Amniotic stem cell (primary cell): ENCODE measurements at places on chromosomes 1 and 21.

GRCh38 chr1:178126741-178127185 is 32.9 kb downstream of the RASAL2 start:
- peak; percentile 65 for DNase-seq

- DNase-seq, result no peak
Observed at GRCh38 chr1:29786791-29787732, 550.7 kb downstream of the PTPRU start.

DNA sequence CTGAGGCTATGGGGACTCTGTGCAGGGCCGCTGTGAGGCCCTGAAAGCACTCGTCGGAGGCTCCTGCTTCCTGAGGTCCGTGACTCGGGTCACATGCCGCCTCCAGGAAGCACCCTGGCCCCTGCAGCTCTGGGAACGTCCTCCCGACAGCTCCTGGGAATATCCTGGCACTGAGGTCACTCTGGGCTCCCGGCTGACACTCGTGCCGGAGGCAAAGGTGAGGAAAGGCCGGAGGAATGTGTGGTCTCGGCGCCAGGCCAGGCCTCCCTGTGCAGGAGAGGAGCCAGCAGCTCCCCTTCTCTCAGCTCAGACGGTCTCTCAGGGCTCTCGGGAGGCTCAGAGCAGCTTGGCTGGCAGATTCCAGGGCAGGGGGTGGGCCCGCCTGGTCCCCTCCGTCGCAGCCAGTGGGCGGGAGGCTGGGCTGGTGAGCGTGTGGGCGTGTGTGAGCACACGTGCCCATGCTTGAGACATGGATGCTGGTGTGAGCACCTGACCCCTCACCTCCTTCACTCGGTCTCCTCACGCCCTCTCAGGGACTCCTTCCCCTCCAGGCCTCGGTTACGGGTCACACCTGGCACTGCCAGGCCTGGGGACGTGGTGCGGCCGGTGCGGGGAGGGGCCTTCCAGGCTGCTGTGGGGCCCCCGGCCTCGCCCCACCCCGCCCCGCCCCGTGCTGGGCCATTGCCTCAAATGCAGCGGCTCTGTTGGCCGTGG is 5.5 kb upstream of the RNF223 start:
- DNase-seq, result peak; percentile 41

GRCh38 chr1:235441159-235441685 is 63.0 kb downstream of the B3GALNT2 start:
- DNase-seq, result no peak

- no peak for DNase-seq
Observed at GRCh38 chr1:38020396-38020795, 7.9 kb downstream of the UTP11 start.

GRCh38 chr1:231844986-231845502 is 218.5 kb downstream of the DISC1 start:
- DNase-seq, result no peak

- DNase-seq, result no peak
Observed at GRCh38 chr1:45038661-45039364, 26.8 kb downstream of the UROD start.

DNA sequence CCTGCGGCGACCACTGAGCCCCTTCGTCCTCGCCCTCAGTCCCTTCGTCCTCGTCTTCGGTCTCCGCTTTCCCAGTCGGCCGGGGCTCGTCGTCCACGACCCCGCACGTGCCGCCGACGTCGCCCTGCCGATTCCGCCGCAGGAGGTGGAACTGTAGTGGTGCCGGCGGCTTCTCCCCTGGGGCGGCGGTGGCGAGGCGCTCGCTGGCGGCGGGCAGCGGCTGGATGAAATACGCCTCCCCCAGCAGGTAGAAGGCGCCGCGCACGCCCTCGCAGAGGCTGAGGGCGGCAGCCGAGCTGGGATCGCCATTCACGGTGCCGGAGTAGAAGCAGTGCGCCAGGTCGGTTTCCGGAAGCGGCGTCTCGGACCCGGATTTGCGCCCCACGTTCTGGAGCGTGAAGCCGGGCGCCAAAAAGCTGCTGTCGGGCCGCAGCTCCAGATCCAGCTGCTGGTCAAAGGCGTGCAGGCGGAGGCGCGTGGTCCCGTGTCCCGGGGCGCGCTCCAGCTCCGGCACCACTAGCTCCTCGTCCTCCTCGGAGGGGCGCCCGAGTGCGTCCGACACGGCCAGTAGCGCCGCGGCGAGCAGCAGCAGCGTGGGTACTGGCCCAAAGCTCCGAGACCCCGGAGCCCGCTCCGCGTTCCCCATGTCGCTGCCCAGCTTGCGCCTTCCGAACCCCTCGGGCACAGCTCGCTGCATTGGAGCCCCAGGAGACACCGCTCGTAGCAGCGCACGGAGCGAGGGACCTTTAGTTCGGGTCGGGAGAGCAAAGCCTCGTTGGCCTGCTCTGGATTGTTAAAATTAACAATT is 747 bp downstream of the ADAMTS1 start:
- DNase-seq, result no peak

DNA sequence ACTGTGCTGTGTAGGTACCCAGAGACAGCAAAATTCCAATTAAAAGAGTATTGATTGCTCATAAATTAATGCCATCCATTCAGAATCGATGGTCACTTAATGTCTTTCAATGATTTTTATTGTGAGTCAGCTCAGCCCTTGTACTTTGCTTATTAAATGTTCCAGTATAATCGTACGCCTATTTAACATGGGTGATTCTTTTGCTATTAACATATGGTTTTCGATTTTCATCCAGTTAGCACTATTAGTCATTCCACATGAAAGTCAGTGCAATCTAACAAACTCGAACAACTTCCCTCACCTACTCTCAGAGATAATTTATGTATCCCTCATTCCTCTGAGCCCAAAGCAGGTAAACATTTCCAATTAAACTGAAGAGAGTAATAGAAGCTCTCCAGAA is 109.6 kb upstream of the APP start:
- DNase-seq, result no peak

GRCh38 chr1:107981277-107981676 is 16.3 kb upstream of the VAV3 start:
- no peak for DNase-seq

DNA sequence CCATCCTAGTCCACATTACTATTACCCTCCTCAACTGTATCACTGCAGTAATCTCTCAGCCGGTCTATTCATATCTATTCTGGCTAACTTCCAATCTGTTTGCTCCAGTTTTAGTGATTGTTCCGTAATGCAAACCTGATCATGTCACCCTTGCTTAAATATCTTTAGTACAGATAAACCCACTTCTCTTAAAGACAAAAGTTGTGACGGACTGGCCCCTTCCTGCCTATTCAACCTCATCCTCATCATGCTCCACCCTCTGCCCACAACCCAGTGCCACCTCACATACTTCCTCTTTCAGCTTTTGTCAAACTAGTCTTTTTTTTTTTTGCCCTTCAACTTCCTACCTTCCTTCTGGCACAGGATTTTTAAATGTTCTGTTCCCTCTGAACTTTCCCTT is 2.8 kb upstream of the C1orf162 start:
- no peak for DNase-seq

DNA sequence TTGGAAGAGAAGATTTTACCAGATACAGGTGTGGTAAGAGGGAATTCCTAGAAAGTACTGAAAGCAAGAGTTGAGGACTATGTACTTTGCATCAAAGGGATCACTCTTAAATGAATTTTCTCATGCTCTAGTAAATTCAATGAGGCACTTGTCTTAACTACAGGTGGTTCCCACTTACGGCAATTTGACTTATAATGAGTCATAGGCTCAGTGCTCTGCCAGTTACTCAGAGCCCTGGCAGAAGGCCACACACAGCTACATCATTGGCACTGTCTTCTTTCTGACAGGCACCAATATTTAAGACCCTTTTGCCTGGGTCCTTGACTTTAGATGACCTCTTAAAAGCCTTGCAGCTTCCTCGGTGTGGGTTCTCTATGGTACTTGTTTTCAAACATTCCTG is 15.9 kb upstream of the ADAMTS5 start:
- no peak for DNase-seq

GRCh38 chr1:214632091-214632490 is 29.1 kb downstream of the CENPF start:
- DNase-seq, result no peak

- no peak for DNase-seq
Observed at GRCh38 chr1:32891241-32891570, 4.9 kb downstream of the HPCA start.

DNA sequence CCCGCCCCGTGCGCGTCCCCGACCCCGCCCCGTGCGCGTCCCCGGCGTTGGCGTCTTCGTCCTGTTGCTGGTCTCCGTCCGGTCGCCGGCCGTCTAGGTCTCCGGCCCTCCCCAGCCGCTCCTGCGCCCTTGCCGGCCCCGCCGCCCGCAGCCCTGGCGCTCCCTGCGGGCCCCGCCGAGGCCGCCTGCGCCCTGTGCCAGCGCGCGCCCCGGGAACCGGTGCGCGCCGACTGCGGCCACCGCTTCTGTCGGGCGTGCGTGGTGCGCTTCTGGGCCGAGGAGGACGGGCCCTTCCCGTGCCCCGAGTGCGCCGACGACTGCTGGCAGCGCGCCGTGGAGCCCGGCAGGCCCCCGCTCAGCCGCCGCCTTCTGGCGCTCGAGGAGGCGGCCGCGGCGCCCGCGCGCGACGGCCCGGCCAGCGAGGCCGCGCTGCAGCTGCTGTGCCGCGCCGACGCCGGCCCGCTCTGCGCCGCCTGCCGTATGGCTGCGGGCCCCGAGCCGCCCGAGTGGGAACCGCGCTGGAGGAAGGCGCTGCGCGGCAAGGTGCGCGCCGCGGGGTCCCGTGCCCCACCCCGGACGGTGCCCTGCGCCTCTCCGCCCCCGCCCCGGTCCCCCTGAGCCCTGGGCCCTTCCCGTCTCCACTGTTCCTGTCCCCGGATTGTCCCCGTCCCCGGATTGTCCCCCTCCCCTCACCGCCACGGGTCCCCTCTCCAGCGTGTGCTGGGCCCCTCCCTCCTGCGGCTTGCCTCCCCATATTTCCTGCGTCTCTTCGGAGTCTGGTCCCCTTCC is at the start of gene RNF187:
RNF187 (plus strand) TSS at position 47 of the 789 bp plus-strand sequence.
- no peak for DNase-seq

DNA sequence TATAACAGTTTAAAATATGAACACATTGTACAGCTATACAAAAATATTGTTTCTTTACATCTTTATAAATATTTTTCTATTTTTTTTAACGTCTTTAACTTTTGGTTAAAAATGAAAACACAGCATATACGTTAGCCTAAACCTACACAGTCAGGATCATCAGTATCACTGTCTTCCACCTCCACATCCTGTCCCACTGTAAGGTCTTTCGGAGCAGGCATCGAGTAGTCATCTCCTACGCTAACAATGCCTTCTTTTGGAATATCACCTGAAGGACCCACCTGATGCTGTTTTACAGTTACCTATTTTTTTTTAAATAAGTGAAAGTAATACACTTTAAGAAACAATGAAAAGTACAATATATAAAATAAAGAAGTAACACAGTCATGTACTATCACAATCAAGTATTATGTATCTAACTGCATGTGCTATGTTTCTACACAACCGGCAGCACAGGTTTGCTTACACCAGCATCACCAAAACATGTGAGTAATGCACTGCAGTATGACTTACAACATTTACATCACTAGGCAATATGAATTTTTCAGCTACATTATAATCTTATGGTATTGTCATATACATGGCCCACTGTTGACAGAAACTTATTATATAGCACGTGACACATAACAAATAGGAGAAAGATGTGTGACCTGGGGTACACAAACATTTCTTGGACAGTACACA is 254.4 kb downstream of the AKT3 start:
- peak; percentile 2 for DNase-seq

- DNase-seq, result no peak
Observed at GRCh38 chr1:225769687-225770086, 7.9 kb upstream of the SRP9 start.

- no peak for DNase-seq
Observed at GRCh38 chr21:33817138-33817537, 98.5 kb downstream of the ATP5PO start.

DNA sequence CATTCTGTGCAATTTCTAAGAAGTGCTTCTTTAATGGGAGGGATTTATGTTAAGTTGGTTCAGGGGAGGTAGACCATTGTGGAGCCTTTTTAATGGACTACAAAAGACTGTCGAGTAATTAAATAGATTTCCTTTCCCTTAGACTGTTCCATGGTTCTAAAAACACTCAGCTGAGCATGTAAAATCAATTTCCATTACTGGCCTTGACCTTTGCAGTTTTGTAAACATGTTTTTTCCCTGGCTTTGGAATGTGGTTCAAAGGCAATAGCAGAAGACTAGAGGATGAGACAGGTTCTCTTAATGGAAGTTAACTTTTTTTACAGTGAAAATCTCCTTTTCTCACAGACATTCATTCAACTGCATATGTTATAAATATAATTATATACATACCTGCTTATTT is 37.6 kb upstream of the BTG3 start:
- DNase-seq, result no peak

DNA sequence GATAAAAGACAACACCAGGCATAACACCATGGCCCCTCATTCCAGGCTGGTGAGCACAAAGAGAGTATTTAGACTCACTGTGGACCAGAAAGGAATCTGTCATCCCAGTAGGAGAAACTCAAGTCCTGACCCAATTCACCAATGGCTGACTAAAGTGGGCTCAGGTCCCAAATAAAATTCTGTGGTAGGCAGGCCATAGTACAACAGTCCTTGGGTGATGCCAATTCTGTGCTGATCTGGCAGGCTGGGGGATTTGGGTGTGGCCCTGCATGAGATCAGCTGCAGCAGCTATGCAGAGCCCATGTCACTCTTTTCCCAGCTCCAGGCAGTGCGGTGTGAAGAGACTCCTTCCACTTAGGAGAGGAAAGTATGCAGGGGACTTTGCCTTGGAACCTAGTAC is 245.1 kb downstream of the LBR start:
- DNase-seq, result no peak

DNA sequence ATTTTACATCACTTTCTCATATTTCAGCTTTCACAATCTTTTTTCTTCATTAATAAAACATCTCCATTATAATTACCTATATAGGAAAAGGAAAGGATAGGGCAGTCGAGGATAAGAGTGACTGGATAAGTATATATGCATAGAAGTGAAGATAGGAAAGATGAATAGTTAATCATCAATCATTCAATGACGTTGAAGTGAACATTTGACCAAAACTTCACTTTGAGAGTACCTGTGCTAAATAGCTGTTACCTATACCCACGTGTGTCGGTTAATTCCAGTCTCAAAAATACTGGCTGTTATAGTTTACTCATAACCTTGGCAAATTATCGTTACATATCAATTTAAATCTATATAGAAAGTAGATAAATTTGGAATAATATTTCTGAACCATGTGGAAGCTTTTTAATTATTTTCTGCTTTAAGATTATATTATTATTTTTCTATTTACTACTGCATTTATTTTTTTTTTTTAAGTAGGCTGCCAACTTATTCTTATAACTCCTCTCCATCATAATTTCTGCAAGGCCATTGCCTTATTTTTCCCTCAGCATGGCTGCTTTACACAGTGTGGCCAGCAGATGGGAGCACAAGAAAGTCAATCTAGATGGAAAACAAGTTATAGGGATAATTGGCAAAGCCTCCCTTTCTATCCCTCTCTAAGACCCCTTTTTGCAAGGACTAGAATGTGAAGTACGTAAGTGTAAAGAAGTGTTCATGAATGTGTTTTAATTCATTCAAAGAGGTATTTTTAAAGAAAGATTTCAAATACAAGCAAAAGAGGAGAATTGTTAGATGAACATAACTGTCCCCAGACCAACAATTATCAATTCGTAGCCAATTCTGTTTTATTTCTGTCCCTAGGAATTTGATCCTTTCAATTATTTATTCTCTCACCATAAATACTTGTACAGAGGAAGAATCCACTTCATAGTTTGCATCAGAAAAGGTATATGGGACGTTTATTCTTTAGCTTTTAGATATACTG is 290.4 kb downstream of the KCNT2 start:
- DNase-seq, result no peak
